Stimulated activated CD4-positive, alpha-beta T cell treated with anti-CD3 and anti-CD28 coated beads, Interleukin-15, amount 100 ng/mL, for 48 hours (primary cell): ENCODE measurements at places on chromosomes 11 and 22.

- no peak for DNase-seq
Measured at GRCh38 chr11:128052912-128053641, 534.3 kb downstream of the ETS1 start.

- no peak for DNase-seq
Measured at GRCh38 chr11:62555464-62556107, 9.0 kb upstream of the AHNAK start.

GRCh38 chr22:36375071-36375980, 12.4 kb downstream of the MYH9 start:
- DNase-seq, result no peak

DNA sequence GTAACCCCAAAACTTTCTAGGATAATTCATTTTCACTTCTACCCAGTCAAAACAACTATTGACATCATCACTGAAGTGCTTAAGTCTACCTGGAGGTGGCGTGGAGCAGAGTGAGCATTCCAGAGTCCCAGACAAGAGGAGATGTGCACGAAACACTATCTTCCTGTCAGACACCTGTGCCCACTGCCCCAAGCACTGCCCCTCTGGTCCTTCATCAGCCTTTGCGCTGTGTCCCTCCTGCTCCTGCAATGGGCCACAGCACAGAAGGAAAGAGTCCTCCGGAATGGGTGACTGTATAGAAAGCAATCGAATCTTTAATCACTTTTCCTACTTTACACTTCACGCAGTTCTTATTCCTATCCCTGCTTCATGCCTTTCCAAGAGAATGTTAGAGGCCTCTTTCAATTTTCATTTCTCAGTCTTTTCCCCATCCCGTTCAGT, 512 bp upstream of the GRIA4 start:
- no peak for DNase-seq

DNA sequence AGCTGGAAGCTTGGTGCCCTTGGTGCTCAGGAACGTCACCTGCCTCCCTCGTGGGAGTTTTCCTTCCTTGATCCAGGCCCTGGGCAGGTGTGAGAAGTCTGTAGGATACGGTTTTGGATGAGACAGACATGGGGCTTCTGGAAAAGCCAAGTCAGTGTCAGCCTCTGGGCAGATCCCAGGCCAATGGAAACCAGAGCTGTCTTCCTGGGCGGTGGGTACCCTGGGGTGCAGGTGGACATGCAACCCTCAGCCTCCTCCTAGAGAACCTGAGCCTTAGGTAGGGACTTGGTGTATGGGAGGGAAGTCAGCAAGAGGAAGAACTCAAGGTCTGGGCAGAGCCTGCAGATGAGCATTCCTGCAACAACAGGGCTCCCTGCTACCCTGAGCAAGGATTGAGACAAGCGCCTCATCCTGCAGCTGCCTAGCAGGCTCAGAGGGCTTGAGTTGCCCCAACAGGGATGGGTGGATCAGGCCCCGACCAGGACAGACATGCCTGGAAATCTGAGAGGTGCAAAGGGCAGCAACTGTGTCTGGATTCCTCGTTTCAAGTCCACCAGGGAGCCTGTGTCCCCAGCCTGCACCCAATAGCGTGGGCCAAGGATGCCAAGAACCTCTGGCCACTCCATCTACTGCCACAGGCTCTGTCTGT, 37.6 kb upstream of the SYT13 start:
- DNase-seq, result no peak

GRCh38 chr11:79940165-79940564, 499.3 kb upstream of the TENM4 start:
- DNase-seq, result no peak

GRCh38 chr11:74806267-74806666, 57.6 kb downstream of the RNF169 start:
- DNase-seq, result no peak

DNA sequence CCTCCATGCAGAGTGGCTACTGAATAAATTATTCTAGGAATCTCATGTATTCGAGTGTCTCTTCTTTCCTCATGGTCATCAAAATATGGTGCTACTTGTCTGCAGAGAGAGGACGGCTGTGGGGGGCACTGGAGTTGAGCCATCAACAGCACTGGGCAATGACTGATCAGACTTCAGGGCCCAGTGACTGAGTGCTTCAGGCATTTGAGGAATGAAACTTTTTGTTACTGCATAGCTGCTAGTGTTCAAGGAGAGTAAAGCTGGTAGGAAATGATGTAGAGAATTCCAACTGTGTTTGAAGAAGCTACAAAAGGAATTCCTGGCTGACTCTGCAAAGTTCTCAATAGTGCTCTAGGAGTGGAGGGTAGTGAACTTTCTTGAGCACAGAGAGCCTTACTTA, 277.7 kb downstream of the CADM1 start:
- no peak for DNase-seq
